Ovary (tissue), 10 donors: ENCODE measurements at places on chromosomes 7 and 10. TPM values are rescaled to one million over a fixed set of nuclear protein-coding genes. Genes with fewer than 3 reads are reported as not detected.

GRCh38 chr7:83738291-83738835 lies 89.4 kb upstream of the SEMA3E start:
- no peak for DNase-seq

GRCh38 chr7:92226981-92227380 lies 18.7 kb downstream of the KRIT1 start:
- no peak for DNase-seq

DNA sequence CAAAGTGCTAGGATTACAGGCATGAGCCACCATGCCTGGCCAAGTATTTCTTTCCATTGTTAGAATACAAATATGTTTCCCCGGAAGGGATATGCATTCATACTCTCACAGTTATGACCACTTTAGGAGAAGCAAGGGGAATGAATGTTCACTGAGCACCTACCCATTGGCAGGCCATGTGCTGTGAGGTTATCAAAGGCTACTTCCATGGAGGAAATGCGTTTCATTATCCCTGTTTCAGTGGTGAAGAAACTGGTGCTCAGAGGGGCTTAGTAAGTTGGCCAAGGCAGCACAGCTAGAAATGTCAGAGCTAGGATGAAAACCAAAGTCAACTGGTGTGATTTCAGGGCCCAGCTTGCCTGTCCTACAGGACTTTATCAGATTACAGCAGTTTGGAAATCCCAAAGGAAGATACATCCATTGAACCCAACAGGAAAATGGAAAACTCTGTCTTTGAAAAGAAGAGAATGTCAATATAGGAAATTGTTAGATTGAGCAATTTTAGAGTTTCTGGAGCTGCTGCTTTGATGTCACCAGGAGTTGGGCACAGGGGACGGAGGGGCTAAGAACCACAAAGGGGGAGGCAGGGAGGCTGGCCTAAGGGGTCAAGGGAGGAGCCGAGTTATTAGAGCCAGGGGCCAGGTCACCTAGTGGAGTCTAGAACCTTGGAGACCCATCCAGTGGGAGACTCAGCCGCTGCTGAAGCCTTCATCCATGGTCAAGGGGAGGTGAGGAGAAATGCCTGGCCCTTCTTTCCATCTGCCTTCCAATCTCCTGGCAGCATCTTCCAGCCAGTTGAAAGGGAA lies 319.8 kb downstream of the FRMD4A start:
- DNase-seq = no peak

The IDI2 gene
- total RNA-seq = not detected
